ENCODE measurements at places on chromosomes 4 and X. TPM values are rescaled to one million over a fixed set of nuclear protein-coding genes. Genes with fewer than 3 reads are reported as not detected.

SLC34A2 gene
- total RNA-seq: not detected

TMPRSS11F gene
- not detected for total RNA-seq

AKAP14 gene
- total RNA-seq: not detected

ADH1A gene
- total RNA-seq: not detected

PF4V1 gene
- not detected for total RNA-seq

CHST7 gene
- 53.2 TPM for total RNA-seq

PRDM8 gene
- total RNA-seq: 2.3 TPM

MAML3 gene
- total RNA-seq: 7.8 TPM

ARAP2 gene
- 3.3 TPM for total RNA-seq

MAGED4B gene
- 19.5 TPM for total RNA-seq

CAPN6 gene
- not detected for total RNA-seq

ARX gene
- not detected for total RNA-seq

HS3ST1 gene
- under 0.01 TPM for total RNA-seq

STK26 gene
- total RNA-seq: 16.9 TPM

C4orf50 gene
- total RNA-seq: not detected

DCK gene
- 24.8 TPM for total RNA-seq

SMR3B gene
- total RNA-seq: not detected

GYPB gene
- total RNA-seq: not detected

PPA2 gene
- total RNA-seq: 75.0 TPM

DDIT4L gene
- 2.9 TPM for total RNA-seq

GIMD1 gene
- not detected for total RNA-seq

VEGFC gene
- total RNA-seq: 18.4 TPM

GUCY1A1 gene
- total RNA-seq: 20.1 TPM

HTR2C gene
- total RNA-seq: not detected

RPS6KA6 gene
- 1.3 TPM for total RNA-seq

ABCG2 gene
- 4.9 TPM for total RNA-seq

COL4A6 gene
- 0.97 TPM for total RNA-seq

CTAG2 gene
- not detected for total RNA-seq

FBXL5 gene
- 76.7 TPM for total RNA-seq

TBC1D25 gene
- total RNA-seq: 3.2 TPM

CACNA1F gene
- not detected for total RNA-seq

DRP2 gene
- 0.15 TPM for total RNA-seq

Measured in epithelial cell of umbilical artery (primary cell).